ENCODE measurements at places on chromosomes 13 and 19. TPM values are rescaled to one million over a fixed set of nuclear protein-coding genes. Genes with fewer than 3 reads are reported as not detected.

GRCh38 chr19:41589371-41589770 lies 13.4 kb downstream of the CEACAM21 start:
- no peak for DNase-seq
- no peak overlapping the region for H3K27ac ChIP-seq
- no peaks in the 10 kb centered on the region for H3K4me1 ChIP-seq
- no peaks in the 10 kb centered on the region for H3K36me3 ChIP-seq
- no peaks in the 10 kb centered on the region for H3K27me3 ChIP-seq

SIGLEC5 gene
- not detected for total RNA-seq

HRC gene
- 2.1 TPM for total RNA-seq

DNA sequence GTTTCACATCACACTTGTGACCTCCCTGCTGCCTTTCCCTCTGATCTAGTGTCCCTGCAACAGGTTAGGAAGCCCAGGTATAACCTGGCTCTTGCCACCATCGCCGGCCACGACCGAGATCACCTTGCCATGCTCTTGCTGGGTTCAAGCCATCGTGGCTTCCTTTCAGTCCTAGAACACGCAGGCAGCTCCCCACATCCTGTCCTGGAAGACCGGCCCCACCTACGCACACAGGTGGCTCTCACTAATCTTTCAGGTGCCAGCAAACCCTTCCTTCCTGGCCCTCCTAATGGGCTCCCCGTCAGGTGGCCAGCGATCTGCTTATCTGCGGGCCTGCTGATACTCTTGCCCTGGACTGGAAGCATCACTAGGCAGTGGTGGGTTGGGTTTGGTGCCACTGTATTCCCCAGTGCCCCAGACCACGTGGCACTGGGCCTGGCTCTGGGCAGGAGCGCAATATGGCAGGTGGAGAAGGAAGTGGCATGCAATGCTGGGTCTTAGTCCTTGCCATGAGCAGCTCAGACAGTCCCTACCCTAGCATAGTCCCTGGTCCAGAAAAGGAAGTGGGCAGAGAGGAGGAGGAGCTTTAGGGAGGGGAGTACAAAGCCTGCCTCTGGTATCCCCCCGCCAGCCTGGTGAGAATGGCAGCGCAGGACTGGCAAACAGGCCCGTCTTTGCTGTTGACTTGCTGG lies 11.8 kb downstream of the PPP1R37 start:
- no peaks in the 10 kb centered on the region for H3K36me3 ChIP-seq
- H3K4me1 ChIP-seq = peaks cover 13% of the 10 kb centered on the region
- DNase-seq = no peak
- no peak overlapping the region for H3K27ac ChIP-seq

GRCh38 chr13:65378484-65378883 lies 1851.7 kb downstream of the PCDH9 start:
- no peak overlapping the region for H3K27ac ChIP-seq
- no peak for DNase-seq
- H3K4me1 ChIP-seq = no peaks in the 10 kb centered on the region
- H3K4me3 ChIP-seq = no peak overlapping the region
- no peaks in the 10 kb centered on the region for H3K27me3 ChIP-seq

TNFSF9 gene
- total RNA-seq = not detected

GRCh38 chr13:113373811-113374485 lies 10.0 kb upstream of the GRTP1 start:
- no peaks in the 10 kb centered on the region for H3K27me3 ChIP-seq
- H3K27ac ChIP-seq = no peak overlapping the region
- no peak for DNase-seq
- no peaks in the 10 kb centered on the region for H3K36me3 ChIP-seq
- no peaks in the 10 kb centered on the region for H3K4me1 ChIP-seq

DNA sequence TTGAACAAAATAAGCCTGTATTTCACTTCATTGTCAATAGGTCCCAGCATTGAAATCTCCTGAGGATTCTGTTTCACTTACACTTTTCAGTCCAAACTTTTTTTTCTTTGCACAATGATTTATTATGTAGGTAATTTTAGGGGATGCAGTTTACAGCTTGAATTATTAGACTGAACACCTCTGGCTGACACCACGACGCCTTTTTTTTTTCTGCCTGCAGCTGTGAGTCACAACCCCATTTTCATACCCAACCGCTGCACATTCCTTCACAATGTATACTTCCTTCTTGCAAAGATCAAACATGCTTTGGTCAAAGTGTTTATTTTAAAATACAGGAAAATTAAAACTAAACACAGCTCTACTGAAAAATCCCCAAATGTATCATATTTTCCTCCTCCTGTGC lies 11.4 kb downstream of the ZIC2 start:
- H3K27me3 ChIP-seq = peaks cover 6% of the 10 kb centered on the region
- peaks cover 1% of the 10 kb centered on the region for H3K4me1 ChIP-seq
- H3K27ac ChIP-seq = no peak overlapping the region
- DNase-seq = no peak
- no peaks in the 10 kb centered on the region for H3K36me3 ChIP-seq

DNA sequence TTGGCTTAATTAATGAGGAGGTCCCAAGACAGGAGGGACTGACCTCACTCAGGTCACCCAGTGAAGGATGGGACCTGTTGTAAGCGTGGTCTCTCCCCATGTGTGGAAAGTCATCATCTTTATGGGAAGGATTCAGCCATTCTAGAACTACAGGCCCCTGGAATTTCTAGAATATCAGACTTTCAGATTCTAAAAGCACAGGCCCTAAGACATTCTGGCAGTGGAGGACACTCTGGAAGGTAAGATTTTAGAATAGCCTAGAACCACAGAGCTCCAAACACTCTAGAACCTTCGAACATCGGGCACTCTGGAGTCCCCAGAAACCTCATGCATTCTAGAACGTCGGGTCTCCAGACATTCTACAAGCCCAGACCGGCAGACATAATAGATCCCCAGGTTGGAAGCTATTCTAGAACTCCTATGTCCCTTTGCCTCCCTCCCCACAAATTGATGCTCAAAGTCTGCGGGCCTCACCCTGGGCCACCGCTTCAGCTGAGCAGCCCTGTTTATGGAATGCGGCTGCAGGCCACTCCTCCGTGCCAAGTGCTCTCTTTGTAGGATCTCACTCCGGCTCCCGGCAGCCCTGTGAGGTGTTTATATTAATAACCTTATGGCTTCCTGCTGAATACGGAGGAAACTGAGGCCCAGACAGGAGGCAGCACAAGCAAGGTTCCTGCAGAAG lies 1.9 kb upstream of the KLK15 start:
- H3K4me1 ChIP-seq = no peaks in the 10 kb centered on the region
- H3K4me3 ChIP-seq = peak overlapping the region; percentile 36
- H3K27ac ChIP-seq = no peak overlapping the region
- no peak for DNase-seq
- no peaks in the 10 kb centered on the region for H3K36me3 ChIP-seq

GRCh38 chr13:56923626-56924140 lies 217.0 kb upstream of the PRR20A start:
- no peaks in the 10 kb centered on the region for H3K36me3 ChIP-seq
- no peaks in the 10 kb centered on the region for H3K4me1 ChIP-seq
- H3K27ac ChIP-seq = no peak overlapping the region
- H3K4me3 ChIP-seq = no peak overlapping the region
- H3K27me3 ChIP-seq = no peaks in the 10 kb centered on the region
